ENCODE measurements at places on chromosomes 11 and 22.

DNA sequence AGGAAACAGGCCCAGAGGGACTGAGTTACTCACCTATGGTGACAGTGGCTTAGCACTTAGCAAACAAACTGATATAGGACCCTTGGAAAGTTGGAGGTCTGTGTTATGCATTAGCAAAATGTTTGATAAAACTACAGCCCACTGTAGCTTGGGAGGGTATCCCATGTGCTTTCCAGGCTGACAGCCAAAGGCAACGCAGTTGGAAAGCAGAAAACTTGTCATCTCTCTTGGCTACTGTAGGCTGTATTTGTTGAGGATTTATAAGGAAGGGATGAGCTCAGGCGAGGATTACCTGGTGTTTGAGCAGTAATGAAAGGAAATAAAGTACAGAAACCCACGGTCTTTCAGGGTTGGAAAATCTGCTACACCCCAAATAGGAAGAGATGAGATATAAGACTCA is 23.8 kb downstream of the SDHAF2 start:
- no peak for ATAC-seq

- no peak for ATAC-seq
Observed at GRCh38 chr11:70915158-70915985, 337.0 kb downstream of the SHANK2 start.

GRCh38 chr22:30882974-30883533 is 85.5 kb downstream of the MORC2 start:
- no peak for ATAC-seq

GRCh38 chr11:76448506-76448905 is 3.7 kb downstream of the EMSY start:
- ATAC-seq = no peak

DNA sequence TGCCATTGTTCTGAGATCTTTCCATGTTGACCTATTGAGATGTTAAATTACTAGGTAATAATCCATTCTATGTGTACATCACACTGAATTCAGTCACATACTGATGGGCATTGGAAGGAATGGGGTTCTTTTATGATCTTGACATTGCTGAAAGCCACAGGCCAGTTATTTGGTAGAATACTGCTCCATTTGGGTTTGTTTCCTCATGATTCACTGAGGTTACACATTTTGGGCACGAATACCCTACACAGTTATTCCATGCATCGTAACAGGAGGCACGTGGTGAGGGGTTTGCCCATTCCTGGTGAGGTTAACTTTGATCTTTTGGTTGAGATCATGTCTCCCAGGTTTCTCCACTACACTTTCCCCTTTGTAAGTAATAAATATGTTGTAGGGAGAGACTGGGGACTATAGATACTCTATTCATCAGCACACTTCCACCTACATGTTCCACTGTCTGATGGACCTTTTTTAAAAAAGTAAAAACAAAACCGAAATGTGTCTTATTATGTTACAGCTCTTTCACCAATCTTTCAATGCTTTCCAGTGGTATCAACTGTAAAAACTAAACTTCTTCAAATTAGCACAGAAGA is 12.0 kb upstream of the FOLR1 start:
- no peak for ATAC-seq

DNA sequence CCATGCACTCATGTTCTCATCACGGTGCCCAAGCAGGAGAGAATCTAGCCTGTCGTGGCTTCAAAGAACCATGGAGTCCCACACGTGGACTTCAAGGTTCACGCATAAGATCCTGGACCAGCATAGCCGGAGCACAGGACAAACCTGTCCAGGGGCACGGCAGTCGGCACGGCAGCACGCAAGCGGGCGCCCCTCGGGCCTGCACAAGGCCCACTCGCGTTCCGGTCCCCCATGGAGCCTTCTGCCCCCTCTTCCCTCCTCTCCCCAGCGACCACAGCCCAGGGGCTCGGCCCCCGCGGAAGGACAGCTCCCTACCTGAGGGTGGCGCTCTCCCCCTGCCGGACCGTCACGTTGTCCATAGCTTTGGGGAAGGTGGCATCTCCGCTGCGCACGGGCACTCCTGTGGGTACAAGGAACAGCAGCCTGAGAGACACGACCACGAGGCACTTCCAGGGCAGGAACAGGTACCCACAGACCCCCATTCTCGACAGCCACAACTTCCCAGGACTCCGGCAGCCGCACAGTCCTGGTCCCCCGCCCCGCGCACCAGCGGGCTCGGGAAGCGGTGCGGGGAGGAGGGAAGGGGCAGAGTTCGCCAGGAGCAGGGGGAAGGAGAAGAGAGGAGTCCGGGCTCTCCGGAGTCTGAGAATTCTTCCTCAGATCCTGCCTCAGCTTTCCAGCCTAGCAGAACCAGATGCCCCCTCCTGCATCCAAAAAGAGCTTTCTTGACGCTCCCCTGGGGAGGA is 589.5 kb downstream of the OPCML start:
- no peak for ATAC-seq

DNA sequence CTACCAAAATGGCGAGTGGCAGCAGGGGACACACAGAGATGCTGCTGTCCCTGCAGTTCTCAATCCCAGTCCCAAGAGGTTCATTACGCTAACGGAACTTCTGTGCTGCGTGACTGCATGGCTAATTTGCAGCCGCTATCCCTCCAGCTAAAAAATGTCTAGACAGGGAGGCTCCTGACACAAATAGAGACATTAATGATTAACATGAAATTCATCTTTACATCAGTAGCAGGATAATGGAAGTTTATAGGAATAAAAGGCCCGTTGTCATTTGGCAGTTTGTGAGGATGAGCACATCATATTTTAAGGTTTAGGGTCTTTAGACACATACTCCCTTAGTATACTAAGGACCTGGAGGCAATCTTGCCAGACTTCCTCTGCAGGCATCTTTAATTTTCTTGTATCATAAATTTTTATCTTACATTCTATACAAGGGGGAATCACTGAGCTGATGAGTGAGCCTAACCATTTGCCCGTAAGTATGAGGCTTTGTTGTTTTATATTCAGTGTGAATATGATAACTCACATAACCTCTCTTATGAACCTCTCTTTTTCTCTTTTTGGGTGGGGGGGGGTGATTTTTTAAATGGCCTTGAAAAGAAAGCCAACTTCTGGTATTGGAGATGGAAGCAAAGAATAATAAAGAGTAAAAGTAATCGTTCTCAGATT is 99.8 kb upstream of the OR9G4 start:
- no peak for ATAC-seq

DNA sequence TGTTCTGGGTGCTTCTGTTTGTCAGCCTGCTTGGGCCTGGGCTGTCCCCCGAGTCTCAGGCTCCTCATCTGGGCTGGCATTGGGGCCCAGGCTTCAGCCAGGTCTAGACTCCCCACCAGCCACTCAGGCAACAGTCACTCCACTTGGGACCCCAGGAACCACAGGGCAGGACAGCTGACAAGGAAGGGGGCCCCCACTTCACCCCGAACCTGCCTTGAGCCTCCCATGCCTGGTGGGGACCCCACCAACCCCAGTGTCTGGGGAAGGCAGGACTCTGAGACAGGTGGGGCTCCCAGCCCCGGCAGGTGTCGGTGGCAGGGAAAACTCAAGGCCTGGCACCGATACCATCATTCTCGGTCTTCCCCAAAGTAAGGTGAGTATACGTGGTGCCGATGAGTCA is 11.7 kb upstream of the LTO1 start:
- ATAC-seq = no peak

GRCh38 chr11:59801981-59802638 is 8.5 kb downstream of the MRPL16 start:
- no peak for ATAC-seq

- no peak for ATAC-seq
Observed at GRCh38 chr11:10042699-10043098, 251.3 kb downstream of the SBF2 start.

DNA sequence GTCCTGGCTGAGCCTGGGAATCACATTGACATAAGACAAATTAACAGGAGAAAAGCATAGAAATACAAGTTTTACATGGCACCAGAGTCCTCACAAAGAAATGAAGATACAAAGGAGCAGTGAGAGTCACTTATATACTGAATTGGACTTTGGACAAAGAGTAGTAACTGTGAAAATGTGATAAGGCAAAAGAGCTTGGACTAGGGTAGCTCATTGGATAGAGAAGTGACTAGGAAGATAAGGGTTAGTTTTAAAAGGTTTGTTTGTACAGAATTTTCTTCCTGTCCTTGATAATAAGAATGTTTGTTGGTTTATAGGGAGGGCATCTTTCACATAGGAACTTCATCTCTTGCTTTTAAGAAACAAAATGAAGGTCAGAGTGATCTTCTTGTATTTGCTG is 17.9 kb upstream of the NUCB2 start:
- no peak for ATAC-seq

DNA sequence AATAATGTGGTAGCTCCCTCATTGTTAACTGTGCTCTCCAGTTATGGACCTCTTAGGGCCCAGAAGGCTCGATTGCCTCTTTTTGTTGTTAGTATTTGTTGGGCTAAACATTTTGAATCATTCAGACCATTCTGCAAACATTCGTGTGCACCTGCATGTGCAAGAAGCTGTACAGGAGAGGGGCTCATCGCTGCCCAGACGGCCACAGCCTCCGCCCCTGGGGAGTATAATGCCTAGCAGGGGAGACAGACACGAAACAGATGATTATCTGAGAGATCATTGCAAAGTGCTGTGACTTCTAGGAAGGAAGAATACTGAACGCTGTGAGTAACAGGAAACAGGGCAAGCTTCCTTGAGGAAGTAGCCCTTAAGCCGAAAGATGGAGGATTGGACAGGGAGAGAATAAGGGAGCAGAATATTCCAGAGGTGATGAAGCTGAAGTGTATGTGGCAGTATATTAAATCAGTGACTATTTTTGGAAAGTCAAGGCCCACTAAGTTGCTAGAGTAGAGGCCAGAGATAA is 123.3 kb upstream of the RASSF10 start:
- no peak for ATAC-seq

DNA sequence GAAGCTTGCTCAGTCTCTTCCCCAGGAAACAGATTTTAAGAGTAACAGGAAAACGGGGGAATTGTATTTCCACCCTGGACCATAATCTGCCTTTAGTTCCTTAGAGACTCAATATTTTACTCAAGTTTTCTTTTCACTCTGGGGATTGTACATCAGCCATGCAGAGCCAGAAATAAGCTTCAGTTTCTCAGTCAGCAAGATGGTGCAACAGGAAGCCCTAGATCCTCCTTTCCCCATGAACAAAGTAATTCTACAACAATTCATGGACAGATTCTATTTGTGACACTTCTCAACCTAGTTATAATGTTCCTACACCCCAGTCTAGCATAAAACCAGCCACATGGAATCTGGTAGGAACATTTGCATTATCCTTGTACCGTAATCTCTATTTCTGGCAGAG is 24.7 kb downstream of the OR8B2 start:
- no peak for ATAC-seq

- ATAC-seq = no peak
Observed at GRCh38 chr11:14304601-14305000, 54.4 kb downstream of the RRAS2 start.

GRCh38 chr11:75152090-75152489 is 1.2 kb downstream of the SLCO2B1 start:
- ATAC-seq = no peak

DNA sequence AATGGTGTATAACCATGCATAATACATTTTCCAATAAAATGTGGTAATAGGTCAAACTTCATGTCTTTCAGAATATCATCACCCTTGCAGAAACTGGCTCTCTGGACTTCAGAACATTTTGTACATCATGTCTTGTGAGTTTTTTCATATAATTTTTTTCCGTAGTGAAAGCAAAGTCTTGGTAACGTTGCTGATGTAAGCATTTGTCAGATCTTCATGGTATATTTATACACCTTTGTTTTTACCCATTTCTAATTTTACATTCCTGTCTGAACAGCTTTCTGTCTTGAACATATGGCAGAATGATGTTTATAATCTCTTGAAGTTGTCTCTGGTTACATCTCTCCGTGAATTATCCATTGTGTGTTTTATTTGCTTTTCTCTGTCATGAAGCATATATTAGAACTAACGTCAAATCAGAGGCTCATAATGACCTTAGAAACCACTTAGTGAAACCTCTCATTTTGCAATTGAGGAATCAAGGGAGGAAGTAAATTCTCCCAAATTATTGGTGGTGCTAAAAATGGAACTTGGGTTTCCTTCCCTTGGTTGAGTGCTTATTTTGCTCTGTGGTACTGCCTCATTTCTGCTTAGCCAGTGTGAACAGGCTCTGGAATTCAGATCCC is 37.4 kb downstream of the CSRP3 start:
- no peak for ATAC-seq

DNA sequence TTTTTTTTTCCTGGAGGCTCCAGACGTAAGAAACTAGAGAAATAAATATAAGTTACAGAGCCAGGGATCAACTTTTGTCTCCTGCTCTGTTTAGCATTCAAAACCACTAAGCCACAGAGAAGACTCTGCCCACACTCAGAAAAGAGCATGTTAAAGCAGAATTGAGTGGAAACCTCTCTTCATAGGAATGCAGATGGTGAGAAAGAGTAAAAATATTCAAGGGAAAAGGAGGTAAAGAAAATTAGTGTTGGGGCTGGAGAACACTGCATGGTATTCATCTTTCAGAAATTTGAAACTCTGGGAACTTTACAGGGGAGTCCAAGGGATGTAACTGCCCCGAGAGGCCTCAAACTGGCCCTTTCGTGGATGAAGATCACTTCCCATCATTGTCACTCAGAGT is 65.1 kb downstream of the CLMP start:
- ATAC-seq = no peak

DNA sequence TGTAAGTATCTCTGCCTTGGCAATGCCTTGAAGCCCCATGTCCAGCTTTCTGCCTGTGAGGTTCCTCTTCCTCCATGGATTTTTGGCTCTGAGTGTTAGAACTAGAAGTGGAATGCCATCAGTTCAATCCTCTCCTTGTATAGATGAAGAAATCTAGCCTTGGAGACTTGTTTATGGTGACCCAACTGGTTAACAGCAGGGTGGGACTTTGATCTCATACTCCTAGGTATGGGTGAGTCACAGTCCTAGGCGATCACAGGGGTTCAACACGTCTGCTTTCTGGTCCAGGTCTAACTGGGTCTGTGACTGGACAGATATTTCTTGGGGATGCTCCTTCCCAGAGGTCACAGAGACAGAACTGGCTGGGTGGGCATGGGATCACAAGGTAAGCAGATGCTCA is 9.2 kb upstream of the MTFP1 start:
- no peak for ATAC-seq

- ATAC-seq = no peak
Observed at GRCh38 chr11:47982616-47983015, 2.3 kb downstream of the PTPRJ start.

DNA sequence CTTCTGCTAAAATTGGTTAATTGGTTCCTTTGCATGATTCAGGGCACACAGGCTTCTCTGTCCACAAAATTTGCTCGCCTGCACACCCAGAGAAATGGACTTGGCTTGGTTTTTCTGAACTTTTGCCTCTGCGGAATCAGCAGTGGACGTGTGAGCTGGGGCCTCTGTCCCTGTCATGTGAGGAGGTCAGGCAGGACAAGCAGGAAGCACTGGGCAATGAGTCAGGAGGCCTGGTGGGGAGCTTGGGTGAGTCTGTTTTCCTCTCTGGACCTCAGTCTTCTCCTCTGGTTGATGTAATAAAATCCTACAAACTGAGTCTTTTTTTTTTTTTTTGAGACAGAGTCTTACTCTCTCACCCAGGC is 10.4 kb upstream of the CELSR1 start:
- no peak for ATAC-seq

- no peak for ATAC-seq
Observed at GRCh38 chr11:126548581-126549550, 193.4 kb downstream of the ST3GAL4 start.

GRCh38 chr11:57885298-57886050 is 123.9 kb downstream of the CTNND1 start:
- no peak for ATAC-seq

GRCh38 chr11:71391796-71392195 is 56.4 kb downstream of the DHCR7 start:
- ATAC-seq = no peak

- ATAC-seq = no peak
Observed at GRCh38 chr11:113141010-113141409, 173.4 kb upstream of the TTC12 start.
